ENCODE measurements at places on chromosomes 4 and X. TPM values are rescaled to one million over a fixed set of nuclear protein-coding genes. Genes with fewer than 3 reads are reported as not detected.

DNA sequence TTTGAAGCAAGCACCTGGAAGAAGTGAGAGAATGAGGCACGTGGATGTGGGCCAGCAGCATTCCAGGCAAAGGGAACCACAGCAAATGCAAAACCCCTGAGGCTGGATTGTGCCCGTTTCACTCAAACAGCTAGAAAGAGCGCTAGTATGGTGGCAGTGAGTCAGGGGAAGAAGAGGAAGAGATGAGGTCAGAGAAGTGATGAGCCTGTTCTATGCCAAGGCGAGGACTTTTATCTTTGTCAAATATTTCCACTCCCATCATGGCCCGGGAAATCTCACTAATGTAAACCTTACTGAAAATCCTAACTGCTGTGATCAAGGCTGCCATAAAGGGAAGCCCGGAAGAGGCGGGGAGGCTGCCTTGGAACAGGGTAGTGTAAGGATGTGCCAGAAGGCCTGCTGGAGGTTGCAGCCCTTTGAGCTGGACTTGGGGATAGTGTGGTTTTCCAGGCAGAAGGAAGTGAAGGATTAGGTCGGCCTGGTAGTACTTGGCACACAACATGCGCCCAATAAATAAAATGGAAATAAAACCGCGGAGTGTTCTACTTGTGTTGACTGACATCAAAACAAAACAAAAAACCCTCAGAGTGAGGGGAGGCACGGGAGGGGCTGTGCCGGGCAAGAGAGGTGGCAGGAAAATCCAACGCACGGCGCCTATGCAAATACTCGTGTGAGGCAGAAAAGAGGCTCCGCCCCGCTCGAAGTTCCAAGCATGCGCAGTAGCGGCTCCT lies 1.2 kb upstream of the CDK16 start:
- DNase-seq: peak; percentile 35

DNA sequence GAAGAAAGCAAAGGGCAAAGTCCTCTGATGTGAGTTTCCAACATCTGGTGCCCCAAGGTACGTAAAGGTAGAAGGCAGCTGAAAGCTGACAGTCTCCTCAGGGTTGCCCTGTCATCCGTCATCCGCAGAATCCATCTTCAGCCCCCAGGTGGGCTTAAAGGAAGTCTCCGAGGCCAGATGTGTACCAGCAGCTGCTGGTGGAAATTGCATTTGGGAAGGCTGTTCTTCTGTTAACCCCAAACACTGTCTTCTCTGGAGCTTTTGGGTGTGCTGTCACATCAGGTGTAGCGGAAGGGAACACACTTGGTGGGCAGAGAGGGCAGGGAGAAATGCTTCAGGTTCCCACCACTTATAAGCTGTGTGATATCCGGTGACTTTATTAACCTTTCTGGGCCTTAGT lies 310.0 kb upstream of the GATB start:
- no peak for DNase-seq

DNA sequence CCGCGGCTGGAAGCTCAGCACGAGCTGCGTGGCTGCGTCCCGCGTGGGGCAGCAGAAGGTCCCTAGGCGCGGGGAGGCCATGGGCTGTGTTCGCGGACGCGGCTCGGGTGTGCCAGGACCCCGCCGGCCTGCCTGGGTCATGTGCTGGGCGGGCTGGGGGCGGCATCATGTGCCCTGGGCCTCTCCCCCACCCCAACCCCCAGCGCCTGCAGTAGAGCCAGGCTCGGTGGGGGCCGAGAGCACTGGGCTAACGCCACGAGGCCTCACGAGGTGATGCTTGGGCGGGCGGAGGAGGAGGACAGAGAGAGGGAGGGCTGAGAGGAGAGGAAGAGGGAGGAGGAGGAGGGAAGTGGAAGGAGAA lies at the start of gene GPR143:
TSS of gene GPR143 (minus strand) at position 111 of the 361 bp plus-strand sequence. CDS start at position 81, 30 bp downstream.
- no peak for DNase-seq

GRCh38 chr4:101711590-101712260 lies 78.8 kb upstream of the BANK1 start:
- DNase-seq: no peak

- no peak for DNase-seq
These were observed 7.8 kb downstream of the WWC2 start for GRCh38 chr4:183106839-183107238.

DNA sequence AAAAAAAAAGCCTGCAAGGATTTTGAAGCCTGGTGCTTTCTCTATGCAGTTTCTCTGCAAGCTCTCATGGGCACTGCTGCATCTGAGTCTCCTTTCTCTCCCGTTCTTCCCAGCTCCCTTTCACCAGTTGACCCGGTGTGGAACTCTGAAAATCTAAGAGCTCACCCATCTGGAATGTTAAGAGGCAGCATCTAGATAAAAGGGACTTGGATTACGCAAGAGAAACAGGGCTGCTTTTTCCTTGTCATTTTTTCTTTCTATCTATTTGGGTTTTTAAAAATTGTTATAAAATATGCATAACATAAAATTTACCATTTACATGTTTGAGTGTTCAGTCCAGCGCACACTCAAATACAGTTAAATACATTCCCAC lies 95.2 kb upstream of the RPS6KA3 start:
- peak; percentile 46 for DNase-seq

- DNase-seq: no peak
These were observed 10.6 kb upstream of the INTS6L start for GRCh38 chrX:135509885-135510284.

CLDN22 gene
- not detected for polyA plus RNA-seq

KLB gene
- 0.75 TPM for polyA plus RNA-seq

GRCh38 chrX:69396916-69397315 lies 107.2 kb upstream of the NALF2 start:
- DNase-seq: no peak

DNA sequence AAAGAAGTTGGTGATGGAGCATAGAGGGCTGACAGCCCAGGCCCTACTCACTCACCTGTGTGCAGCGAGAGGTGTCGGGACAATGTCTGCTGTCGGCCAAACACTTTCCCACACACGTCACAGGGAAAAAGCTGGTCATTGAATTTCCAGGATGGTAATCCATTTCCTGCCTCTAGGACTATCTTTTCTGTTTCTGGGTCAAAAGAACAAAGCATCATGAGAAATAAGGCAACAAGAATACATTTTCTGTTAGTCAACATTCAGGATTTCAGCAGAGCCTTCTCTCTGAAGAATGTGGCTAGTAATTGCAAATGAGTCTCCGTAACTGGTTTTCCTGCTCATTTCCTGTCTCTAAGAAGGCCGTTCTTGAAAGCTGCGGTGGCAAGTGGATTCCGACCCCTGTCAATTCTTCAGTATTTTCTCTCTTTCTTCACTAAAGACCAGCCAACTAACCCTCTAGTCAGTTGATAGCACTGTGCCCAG lies 99.4 kb downstream of the C4orf51 start:
- no peak for DNase-seq

NPY2R gene
- 1.8 TPM for polyA plus RNA-seq

KCND1 gene
- 2.5 TPM for polyA plus RNA-seq

TFDP3 gene
- not detected for polyA plus RNA-seq

GRCh38 chr4:121706595-121707021 lies 9.8 kb upstream of the ANXA5 start:
- DNase-seq: no peak

DNA sequence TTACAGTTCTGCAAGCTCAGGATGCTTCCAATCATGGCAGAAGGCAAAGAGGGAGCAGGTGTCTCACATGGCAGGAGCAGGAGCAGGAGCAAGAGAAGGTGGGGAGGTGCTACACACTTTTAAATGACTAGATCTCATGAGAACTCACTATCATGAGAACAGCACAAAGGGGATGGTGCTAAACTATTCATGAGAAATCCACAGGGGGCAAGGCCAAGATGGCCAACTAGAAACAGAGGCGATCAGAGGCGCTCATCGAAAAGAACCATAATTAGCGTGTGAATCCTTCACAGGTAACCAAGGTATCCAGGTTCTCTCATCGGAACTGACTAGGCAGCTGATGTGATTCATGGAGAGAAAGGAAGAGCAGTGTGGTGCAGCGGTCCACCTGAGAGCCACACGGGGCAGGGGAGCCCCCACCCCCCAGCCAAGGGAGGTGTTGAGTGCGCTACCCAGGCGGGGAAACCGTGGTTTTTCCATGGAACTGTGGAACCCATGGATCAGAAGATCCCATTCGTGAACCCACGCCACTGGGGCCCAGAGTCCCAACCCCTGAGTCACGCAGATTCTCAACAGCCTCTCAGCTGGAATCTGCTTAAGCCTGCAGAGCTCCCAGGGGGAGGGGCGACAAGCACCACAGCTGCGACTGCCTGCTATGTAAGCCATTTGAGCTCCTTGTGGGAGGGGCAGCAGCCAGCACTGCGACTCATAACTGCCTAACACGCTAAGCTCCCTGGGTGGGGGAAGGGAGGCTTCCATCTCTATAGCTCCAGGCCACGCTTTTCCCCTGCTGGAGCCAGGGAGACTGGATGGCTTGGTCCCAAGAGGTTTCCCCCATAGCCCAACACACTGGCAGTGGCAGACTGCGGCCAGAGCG lies 46.7 kb downstream of the FGF16 start:
- DNase-seq: no peak

DNA sequence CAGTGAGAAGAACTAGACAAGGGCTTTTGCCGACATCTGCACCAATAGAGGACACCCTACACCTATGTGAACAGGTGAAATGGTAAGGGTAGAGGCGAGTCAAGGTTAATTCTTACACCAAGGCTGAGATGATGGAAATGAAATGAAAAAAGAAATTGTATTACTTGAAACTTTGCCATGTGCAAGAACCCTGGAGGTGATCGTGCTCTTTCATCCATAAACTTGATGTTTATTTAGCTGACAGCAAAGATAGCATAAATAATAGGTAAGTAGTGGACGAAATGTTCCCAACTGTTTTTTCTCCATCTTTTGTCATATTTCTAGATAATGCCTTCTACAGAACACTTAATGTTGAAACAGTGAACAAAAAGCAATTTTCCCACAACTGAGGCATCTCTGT lies 162.5 kb downstream of the BANK1 start:
- DNase-seq: no peak

DNA sequence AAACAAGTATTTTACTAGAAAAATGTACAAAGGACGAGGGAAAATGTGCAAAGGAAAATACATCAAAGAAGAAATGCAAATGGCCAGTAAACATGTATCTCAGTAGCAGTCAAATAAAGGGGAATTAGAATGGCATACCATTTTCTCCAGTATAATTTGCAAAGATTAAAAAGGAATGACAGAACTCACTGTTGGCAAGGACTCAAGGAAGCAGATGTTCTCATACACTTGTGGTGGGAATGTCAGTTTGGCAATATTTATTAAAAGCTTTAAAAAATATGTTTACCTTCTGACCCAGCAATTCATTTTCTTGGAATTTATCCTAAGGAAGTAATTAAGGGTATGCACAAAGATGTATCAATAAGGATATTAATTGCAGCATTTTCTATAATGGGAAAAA lies 7.6 kb downstream of the CLCN5 start:
- DNase-seq: no peak

- DNase-seq: no peak
These were observed 57.0 kb upstream of the GRPEL1 start for GRCh38 chr4:7124689-7125442.

DNA sequence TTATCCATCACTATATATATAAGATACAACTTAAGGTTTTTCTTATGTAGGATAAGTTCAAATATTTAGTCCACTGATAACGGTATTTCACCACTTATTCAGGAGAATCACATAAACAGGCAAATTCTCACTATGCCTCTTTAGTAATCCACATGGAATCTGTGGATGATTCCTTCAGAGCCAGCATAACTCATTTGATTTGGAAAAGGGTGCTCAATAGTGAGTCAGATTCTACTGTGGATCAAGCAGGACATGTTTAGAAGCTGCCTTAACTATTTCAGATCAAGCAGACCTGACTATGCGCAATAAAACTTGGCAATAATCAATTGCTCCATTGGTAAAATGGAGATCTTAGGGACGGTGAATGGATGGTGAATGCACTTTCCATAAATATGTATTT lies 184.1 kb downstream of the CBR4 start:
- DNase-seq: no peak

All from large intestine (tissue), 12 donors.